ENCODE measurements at places on chromosomes 3 and 15.

DNA sequence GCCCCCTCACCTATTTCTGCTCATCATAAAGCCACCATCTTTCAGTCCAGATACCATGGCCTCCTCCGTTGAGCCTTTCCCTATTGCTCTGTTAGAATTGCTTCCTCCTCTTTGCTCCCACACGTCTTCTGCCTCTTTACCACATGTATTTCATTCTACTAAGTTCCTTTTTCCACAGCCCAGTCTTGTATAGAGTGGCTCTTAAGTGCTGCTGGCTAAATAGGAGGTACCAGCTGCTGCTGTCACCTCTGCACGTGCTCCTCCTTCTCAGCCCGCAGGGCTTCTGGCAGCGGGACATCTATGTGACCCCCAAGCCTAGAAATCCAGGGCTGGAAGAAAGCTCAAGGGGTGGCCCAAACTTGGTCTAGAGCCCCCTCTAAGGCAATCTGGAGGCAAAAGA, 38.8 kb upstream of the PLXND1 start:
- no peak for DNase-seq

GRCh38 chr3:113771993-113772392, 25.2 kb downstream of the ATP6V1A start:
- no peak for DNase-seq

GRCh38 chr3:50177346-50177745, 14.1 kb upstream of the GNAT1 start:
- no peak for DNase-seq

DNA sequence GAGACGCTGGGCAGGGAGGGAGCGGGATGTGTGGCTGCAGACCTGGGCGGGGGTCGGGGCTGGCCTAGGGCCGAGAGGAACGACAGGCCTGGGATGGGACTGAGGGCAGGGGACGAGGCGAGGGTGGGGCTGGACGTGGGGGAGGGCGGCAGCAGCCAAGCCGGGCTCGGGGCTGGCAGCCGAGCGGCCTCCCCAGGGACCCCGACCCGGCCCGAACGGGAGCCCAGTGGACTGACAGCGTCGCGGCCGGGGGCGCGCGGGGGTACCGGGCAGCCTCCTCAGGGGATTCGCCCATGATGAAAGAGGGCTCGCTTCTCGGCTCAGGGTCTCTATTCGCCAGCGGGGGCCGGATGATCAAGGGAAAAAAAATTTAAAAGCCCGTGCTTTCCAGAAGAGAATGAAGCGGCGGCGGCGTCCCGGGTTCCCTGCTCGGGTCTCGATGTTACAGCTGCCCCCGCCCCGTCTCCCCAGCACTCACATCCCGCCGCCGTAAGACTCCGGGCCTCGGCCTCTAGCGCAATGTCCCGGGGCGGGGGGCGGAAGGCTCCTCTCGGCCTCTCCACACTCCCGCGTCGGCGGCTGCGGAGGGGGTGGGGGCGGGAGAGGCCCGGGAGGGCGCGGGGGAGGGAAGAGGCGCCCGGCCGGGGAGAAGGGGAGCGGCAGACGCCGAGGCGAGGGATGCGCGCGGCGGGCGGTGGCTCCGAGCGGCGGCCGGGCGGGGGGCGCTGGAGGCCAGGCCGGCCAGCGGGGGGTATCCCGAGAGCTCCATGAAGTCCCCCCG, 4.3 kb downstream of the PTH1R start:
- no peak for DNase-seq

All from T47D (cell line).